Activated naive CD4-positive, alpha-beta T cell treated with anti-CD3 and anti-CD28 coated beads, Interleukin-2, amount 50 U/mL, for 16 hours (primary cell): ENCODE measurements at places on chromosomes 11 and 22.

DNA sequence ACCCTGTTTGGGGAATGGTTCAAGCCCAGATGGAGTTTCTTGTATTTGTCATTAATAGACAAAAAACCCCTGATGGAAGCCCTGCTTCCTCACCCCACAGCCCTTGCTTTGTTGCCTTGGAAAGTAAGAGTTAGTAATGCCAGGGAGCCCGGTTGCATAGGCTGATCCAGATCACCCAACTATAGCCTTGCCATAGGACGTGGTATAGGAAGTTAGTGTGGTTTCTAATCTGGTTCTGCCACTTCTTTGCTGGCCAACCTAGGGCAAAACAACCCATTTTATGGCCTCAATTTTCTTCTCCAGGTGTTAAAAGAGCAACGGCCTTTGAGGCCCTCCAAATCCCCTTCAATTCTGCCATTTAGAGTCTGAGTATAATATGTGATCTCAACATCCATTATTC lies 97.9 kb downstream of the STIM1 start:
- no peak for DNase-seq

GRCh38 chr11:124984512-124984854 lies 30.5 kb downstream of the CCDC15 start:
- no peak for DNase-seq

DNA sequence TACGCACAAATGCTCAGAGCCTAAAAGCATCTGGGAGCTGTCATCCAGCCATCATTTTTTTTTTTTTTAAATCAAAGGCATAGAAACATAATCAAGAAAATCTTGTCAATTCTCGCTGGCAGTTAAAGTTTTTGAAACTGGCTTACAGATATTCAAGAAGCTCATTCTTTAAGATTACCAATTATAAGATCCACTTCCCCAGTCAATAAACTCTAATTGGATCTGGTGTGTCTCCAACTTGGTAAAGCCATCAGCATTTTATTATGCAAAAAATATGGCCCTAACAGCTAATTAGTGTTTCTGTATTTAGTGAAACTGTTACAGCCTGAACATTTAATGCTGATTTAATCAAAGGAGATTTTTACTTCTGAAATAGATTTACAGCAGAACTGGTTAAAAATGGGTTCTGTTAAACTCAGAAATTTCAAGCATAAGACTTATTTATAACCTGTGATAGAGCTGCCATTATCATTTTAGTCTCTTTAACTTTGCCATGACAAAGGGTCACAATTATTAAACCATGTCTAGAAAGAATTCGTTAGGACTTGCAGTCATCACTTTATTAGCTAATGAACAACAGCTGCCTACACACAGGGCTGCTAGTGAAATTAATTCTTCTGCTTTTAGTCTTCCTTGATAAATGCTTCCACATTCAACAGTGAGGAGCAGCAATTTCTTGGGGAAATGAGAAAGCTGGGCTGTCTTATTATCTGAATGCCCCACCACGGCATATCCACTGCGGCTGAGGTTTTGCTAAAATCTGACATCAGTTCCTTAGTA lies 176.4 kb upstream of the PITPNB start:
- no peak for DNase-seq

GRCh38 chr11:15613789-15614188 lies 499.1 kb downstream of the INSC start:
- no peak for DNase-seq

DNA sequence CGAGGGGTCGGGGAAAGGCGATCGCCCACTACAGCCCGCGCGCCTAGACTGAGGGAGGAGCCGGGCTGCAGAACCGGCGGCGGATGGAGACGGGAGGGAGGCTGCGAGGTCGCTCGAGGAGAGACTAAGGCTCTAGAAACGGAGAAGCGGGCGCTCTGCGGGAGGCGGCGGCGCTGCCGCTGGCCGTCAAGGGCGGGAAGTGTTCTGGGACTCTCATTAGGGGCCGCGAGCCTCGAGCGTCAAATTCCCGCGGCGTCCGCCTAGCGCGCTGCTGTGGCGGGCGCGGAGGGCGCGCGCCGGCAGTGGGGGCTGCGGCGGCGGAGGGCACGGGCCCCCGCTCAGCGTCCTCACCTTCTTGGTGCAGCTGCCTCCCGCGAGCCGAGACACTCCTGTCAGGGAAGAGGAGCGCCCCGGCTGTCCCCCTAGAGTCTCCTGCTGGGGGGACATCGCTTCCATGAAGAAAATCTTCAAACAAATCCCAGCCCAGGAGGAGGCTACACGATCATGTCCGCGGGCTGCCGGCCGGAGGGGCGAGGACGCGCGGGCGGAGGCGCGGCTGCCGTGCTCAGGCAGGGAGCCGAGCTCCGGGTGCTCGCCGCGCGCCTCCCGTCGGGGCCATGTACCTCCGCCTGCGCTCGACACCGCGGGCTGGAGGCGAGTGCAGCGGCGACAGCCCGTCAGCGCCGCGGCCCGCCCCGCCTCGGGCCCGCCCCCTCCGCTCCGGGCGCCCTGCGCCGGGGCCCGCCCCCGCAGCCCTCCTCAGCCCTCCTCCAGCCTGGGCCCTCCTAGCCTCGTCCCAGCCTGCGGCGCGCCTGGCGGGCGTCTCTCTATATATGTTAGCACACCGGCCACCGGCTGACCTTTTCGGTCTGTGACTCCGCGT lies at the start of gene ARHGAP20:
ARHGAP20 (minus strand) TSS at position 662 of the 883 bp plus-strand sequence; CDS start at position 456, 206 bp downstream.
- peak; percentile 48 for DNase-seq
